ENCODE measurements at places on chromosomes 11 and 22.
A peak's percentile ranks its signal among the peaks of the same experiment; 100 is the strongest.

GRCh38 chr11:12845739-12846358 lies 163.3 kb upstream of the RASSF10 start:
- H3K4me3 ChIP-seq = no peak overlapping the region
- peaks cover 41% of the 10 kb centered on the region for H3K4me1 ChIP-seq
- DNase-seq = peak; percentile 69
- peaks cover 3% of the 10 kb centered on the region for H3K36me3 ChIP-seq
- H3K27me3 ChIP-seq = no peaks in the 10 kb centered on the region

DNA sequence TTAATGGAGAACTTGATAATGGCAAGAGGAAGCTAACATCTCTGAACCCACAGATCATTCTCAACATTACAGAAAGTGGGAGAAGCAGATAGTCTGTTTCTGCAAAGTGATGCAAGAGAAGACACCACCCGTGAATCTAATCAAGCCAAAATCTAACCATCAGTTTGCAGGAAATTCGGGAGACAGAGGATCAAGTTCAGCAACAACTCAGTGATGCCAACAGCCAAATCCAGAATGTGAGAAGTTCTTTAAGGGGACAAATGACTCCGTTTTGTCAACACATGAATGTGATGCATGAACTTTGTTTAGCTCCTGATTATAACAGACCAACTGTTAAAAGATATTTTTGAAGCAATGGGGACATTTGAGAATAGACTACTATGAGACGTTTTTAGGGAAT lies 95.2 kb upstream of the LDLRAD3 start:
- no peaks in the 10 kb centered on the region for H3K4me1 ChIP-seq
- H3K27me3 ChIP-seq = peaks cover 31% of the 10 kb centered on the region
- H3K36me3 ChIP-seq = no peaks in the 10 kb centered on the region
- H3K27ac ChIP-seq = no peak overlapping the region
- DNase-seq = no peak

GRCh38 chr11:110471371-110471770 lies 41.6 kb downstream of the FDX1 start:
- H3K4me1 ChIP-seq = peaks cover 22% of the 10 kb centered on the region
- H3K36me3 ChIP-seq = no peaks in the 10 kb centered on the region
- no peaks in the 10 kb centered on the region for H3K27me3 ChIP-seq
- DNase-seq = peak; percentile 71
- H3K27ac ChIP-seq = peak overlapping the region; percentile 35

DNA sequence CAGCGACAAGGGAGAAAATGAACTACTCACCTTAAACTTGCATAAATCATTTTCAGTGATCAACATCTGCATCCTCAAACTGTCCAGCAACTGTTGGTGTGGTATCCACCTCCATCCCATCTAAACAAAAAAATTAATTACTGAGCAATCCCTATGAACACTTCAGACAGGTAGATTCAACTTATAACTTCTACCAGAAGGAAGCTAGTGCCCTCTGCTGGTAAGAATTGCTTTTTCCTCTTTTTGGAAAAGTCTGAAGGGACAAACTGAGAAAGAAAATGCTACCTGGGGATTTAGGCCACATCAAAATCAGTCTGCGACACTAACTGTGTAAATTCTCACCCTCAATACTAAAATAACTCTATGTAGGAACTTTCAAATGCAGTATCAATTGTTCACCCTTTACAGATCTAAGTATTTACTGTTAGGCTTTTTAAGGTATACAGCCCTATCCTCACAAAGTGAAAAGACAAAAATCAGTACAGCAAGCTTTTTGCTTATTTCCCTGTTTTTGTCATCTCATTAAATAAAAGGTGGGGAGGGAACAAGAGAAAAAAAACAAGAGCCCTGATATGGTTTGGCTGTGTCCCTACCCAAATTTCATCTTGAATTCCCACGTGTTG lies 17.9 kb downstream of the CLNS1A start:
- DNase-seq = peak; percentile 58
- H3K4me3 ChIP-seq = no peak overlapping the region
- H3K4me1 ChIP-seq = peaks cover 13% of the 10 kb centered on the region

GRCh38 chr11:16173798-16174197 lies 182.5 kb downstream of the SOX6 start:
- no peaks in the 10 kb centered on the region for H3K27me3 ChIP-seq
- peaks cover 26% of the 10 kb centered on the region for H3K4me1 ChIP-seq
- DNase-seq = no peak
- no peaks in the 10 kb centered on the region for H3K36me3 ChIP-seq
- H3K27ac ChIP-seq = no peak overlapping the region
- no peak overlapping the region for H3K4me3 ChIP-seq

DNA sequence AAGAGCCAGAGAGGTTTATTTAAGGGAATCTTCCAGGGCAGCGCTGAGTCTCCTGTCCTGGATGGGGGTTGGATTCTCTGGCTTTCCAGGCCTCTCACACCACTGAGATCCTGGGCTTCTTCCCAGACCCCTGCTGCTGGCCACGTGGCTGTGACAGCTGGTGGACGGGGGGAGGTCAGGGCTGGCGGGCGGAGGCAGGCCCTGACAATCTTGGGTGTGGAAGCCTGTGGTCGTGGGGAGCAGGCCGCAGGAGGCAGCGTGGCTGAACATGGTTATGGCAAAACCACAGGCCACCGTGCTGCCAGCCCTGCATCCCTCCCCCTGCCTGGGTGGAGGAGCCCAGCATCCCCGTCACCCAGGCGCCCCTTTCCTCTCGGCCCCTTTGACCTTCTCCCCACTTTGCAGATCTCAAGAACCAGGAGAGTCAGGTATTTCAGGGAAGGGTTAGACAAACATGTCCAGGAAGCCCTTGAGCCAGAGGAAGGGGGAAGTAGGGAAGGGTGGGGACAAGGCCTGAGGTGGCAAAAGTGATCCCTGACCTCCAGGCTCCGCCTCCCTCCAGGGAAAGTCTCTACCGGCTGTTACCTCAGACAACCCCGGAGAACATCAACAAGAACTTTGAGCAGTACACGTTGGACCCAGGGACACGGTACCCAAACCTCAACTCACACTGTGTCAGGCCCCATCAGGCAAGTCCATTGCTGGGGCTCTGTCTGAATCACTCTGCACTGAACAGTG lies 111.8 kb downstream of the MICAL2 start:
- peaks cover 36% of the 10 kb centered on the region for H3K36me3 ChIP-seq
- no peaks in the 10 kb centered on the region for H3K4me1 ChIP-seq
- H3K27ac ChIP-seq = no peak overlapping the region
- H3K4me3 ChIP-seq = no peak overlapping the region
